ENCODE measurements at places on chromosomes 6 and 20.
A peak's percentile ranks its signal among the peaks of the same experiment; 100 is the strongest.

DNA sequence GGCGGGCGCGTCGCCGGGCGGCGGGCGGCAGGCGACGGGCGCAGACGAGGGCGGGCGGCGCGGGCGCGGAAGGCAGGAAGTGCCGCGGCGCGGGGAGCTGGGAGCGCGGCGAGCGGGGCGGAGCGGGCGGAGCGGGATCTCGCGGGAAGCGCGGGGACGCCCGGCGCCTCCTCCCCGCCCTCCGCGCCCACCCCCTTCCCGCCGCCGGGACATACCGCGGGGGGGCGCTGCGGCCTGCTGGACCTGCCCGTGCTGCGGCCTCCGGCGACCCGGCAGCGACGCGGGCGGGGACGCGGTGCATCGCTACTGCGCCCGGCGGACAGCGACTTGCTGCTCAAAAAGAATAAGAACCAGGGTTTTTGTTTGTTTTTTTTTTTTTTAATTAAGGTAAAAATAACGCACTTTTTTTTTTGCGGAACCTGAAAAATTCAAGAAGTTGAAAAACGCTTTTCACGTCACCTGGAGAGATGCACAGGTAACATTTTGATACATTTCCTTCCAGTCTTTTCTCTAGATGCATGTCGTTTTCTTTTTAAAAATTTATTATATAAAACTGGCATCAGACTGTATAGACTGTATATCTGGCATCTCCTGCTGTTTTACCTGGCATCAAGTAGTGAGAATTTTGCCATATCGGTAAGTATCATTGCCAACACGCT is at the start of gene CENPB:
TSS of gene CENPB (minus strand) at position 76 of the 659 bp plus-strand sequence. CDS start 257 bp downstream, outside the sequence.
- DNase-seq, result peak; percentile 94

DNA sequence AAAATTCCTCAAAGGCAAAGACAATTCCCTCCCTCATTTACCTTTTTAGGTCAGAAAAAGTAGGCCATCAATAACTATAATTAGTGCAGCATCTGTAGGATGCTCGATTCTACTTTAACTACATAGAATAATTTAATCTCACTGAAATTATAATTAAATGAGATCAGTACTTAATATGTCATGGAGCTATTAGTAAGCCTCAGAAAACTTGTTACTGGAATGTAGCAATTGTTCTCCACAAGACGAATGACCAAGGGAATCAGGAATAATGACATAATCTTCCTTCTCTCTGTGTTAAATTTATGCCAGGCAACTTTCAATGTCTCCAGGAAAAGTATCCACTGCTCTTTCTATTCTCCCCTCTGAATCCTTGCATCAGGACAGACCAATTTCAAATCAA is 34.1 kb downstream of the SESN1 start:
- no peak for DNase-seq

- DNase-seq, result no peak
These were observed 20.9 kb downstream of the RAB44 start for GRCh38 chr6:36718560-36718959.

DNA sequence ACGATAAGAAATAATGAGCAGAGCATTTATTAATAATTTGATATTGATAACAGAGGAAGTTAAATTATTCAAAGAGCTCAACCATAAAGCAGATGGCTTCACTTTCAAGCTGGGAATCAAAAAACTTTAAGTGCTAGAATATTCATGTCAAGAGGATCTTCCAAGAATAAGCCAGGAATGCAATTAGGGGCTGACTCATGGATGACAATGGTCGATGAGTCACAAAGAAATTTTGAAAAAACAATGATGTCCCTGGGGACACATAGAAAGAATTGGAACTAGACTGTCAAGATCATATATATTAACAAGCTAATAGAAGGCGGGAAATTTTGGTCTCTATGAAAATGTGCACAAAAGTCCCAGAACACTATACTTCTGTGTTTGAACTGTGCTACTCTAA is 304.1 kb downstream of the LAMA2 start:
- DNase-seq, result no peak

DNA sequence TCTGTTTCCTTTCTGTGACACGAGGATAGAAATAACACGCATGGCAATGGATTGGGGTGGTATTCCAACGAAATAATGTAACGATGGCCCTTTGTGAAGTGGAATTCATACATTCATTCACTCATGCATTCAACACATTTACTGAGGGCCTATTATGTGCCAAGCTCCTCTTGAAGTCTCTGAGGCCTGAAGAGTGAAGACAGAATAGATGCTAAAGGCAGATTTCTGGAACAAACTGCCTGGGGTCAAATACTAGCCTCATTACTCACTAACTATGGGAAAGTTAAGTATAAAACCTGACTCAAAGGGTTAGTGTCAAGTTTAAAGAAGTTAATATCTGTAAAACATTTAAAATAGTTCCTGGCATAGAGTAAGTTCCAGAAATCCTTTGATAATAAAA is 279.6 kb upstream of the SULF2 start:
- no peak for DNase-seq

DNA sequence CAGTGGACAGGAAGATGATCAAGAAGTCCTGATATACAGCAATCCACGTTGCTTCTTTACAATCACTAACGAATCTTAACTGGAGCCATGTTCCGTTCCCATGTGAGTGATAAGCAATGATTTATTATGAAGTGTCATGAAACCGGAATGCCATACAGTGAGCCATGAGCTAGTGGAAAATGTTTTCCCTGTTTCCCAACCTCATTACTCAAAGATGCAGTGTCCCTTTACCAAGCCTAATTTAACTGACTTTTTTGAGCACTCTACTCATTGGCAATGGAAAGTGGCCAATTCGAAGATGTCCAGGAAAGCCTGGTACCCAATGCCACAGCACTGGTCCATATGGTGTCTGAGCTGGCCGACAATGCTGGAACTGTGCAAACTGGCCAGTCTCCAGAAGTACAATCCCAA is 148.3 kb downstream of the ZNF217 start:
- DNase-seq, result no peak

DNA sequence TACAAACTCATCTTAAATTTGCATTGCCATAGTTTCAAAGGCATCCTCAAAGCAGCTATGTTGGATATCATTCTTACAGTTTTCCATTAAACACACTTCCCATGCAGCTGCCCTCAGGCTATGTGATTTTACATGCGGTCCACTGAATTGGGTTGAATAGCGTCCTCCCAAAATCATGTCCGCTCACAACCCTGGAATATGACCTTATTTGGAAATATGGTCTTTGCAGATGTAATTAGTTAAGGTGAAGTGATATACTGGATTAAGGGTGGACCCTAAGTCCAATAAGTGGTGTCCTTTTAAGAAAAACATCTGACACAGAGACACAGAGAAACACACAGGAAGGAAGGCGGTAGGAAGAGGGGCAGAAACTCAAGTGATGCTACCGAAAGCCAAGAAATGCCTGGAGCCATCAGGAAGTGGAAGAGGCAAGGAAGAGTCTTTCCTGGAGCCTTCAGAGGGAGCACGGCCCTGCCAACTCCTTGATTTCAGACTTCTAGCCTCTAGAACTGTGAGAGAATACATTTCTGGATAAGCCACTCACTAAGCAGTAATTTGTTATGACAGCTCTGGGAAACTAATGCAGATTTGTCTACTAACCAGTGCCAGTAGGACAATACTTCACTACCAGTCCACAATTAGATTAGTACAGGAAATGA is 42.7 kb upstream of the NHSL1 start:
- no peak for DNase-seq

DNA sequence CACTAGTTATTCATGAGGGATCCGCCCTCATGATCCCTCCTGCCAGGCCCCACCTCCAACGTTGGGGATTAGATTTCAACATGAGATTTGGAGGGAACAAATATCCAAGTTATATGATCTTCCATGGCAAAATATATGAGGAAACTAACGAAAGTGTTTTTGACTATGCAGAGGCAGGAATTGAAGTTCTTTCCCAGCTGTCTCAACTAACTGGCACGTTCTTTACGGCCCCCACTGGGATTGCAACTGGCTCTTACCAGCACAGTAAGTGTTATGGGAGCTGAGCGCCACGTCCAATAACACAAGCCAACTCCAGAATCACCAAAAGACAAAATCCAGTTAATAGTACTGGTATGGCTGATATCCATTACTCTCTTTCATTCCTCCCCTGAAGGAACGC is 66.6 kb downstream of the ECT2L start:
- no peak for DNase-seq
